ENCODE measurements at places on chromosomes 7 and 10.

GRCh38 chr10:43479275-43479674 is 42.4 kb downstream of the ZNF487 start:
- DNase-seq: no peak

GRCh38 chr10:17115683-17116082 is 13.9 kb downstream of the CUBN start:
- DNase-seq: peak; percentile 6

GRCh38 chr10:89503652-89504370 is 31.6 kb downstream of the SLC16A12 start:
- no peak for DNase-seq

DNA sequence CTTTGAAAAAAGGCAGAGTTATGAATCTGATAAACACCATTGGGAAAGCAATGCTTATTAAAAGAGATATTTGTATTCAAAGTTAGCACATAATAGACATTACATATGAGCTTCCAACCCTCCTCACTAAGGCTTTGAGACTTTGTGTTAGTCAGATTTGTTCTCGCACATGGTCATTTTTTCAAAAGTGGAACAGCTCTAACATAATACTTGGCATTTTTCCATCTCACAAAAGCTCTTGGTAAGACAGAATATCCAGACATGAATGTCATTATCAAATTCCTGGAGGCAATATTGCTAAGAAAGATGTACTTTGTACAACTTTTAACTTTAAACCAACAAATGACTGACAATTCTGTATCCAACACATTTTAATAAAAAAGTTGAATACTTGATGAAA is 292.4 kb upstream of the SMIM30 start:
- no peak for DNase-seq

DNA sequence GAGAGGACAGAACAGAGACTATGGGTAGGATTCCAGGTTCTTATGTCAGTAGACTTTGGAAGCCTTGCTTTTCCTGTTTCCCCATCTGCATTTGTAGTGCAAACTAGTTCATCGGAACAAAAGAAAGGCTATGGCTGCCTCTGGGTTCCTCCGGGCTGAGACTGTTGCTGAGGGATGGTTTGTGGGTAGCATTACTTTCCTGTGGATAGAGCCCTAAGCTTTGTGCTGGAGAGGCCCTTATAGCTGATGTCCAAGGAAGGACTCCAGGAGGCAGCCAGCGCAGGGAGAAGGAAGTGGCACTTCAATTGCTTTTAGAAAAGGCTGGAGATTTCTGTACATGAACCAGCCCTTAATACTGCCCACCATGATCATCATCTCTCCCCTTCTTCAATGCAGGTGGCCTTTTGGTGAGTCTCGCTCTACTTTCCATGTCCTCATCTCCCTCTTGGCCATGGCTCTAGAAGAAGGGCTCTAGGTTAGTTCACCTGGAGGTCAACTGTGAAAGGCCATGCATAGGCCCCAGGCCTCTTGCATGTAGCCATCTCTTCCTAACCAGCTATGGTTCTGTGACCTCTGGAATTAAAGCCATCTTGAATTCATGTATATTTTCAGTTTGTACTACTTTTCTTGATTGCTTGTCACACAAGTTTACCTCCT is 15.4 kb downstream of the MXI1 start:
- DNase-seq: no peak

GRCh38 chr10:52801947-52802346 is 29.4 kb upstream of the MBL2 start:
- DNase-seq: no peak

GRCh38 chr10:6382081-6382480 is 179.3 kb downstream of the PFKFB3 start:
- DNase-seq: peak; percentile 95

DNA sequence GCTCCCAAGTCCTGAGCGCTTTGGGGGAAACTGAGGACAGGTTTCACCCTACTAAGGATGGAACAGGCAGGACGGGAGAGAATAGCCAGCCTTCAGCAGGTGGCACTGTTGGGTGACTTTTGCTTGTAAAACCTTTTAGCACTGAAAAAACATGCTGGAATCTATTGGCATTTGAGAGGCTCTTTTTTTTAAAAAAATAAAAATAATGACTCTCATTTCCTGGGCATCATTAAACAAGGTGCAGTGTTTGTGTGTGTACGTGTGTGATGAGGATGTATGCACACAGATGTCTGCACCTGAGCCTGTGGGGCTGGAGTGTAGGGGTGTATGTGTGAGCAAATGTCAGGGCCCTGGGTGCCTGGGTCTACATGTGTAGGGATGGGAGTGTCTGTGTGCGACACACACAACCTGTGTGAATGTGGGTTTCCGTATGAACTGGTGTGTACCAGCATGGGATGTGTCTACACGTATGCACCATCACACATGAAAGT is 177.9 kb downstream of the RPS24 start:
- peak; percentile 70 for DNase-seq

DNA sequence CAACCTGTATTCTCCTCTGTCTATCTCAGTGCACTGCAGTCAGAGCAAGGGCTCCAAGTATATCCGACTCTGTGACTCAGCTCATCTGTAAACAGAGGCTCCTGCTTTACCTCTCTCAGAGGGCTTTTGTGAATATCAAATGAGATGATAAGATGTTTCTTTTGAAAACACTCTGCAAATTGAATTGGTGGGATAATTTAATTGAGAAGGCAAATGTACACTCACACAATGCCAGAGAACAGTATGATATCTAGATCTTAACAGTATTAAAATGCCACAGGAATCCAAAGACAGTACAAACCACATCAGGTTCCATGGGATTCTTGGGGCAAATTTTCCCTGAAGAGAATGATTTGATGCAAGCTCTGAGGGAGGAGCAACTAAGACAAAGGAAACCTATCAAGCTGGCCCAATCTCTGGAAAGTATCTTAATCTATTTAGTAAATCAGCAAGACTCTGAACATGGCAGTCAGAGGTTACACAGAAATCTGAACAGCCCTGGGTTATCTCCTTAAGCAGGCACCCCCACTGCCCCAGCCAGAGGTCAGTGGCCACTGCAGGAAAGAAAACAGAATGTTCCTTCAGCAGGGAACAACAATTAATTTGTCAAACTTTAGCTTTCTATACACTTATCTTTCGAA is 45.9 kb downstream of the DOCK4 start:
- DNase-seq: peak; percentile 31

DNA sequence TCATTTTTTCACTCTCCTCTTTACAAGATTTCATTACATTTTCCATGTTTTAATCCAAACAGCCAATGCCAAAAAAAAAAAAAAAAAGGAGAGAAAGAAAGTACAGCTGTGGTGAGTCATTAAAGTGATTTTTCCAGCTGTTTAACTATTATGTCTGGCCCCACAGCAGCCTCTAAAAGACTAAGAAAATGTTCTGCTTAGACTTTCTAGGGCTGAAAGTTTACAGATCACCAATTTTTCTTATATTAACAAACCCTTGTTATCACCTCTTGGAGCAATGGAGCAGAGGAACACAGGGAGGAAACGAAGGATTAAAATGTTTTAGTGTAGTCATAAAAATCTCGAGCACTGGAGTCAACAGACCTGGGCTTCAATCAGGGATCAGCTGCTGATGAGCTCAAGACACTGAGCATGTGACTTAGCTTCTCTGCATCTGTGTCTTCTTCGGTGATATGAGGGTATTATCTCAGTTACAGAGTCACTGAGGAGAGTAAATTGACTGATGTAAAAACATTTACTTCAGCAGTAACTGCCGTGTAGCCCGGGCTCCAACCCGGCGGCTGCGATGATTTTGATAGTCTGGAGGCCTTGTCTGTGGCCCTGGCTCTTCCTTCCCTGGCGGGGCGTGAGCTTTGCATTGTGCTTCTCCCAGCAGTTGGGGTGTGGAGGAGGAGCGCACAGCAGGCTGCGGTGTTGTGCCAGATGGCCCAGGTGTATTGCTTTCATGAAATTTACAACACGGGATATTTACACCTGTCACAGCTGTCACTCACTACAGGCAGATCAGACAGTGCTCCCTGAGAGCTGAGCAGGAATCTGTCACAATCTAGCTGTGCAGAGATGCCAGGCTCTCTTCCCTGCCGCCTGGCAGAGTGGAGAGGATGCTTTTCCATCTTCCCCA is 298.3 kb upstream of the FZD8 start:
- DNase-seq: no peak

DNA sequence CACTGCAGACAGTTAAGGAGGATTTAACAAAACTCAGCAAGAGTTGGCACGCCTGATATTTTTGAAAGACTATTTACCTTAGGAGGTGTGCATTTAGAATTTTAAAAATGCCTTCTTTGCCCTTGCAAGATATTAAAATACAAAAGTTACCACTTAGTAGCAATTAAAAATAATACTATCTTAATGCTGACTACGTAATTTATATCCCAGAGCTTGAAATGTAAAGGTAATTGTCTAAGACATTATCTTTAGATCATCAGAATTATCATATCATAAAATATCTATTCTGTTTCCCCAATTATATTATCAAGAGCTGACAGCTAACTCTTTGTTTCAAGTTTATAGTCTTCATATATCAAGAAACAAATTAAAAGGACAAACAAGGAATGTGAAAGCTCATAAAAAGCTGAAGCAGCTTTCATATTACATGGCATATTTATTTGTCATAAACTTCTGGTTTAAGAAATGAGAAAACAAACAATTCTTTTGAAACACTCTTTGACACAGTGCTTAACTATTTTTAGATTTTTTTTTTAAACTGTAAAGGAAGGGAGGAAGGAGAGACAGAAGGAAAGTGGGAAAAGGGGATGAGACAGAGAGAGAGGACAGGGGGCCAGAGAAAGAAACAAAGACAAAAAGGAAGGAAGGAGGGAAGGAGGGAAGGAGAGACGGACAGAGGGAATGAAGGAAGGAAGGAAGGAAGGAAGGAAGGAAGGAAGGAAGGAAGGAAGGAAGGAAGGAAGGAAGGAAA is 73.5 kb downstream of the RTKN2 start:
- DNase-seq: no peak

GRCh38 chr7:87886875-87887274 is 10.6 kb downstream of the DBF4 start:
- DNase-seq: peak; percentile 52

DNA sequence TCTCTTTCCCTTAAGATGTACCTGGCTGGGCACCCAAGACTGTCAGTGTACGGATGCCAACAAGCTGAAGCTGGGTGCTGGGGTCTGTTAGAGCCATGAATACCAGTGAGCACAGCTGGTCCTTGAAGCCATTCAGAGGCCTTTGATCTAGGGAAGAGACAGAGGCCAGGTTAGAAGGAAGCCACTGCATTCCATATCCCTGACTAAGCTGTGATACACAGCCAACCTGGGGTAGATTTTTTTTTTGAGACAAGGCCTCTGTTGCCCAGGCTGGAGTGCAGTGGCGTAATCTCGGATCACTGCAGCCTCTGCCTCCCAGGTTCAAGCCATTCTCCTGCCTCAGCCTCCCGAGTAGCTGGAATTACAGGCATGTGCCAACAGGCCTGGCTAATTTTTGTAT is 20.8 kb downstream of the ZDHHC16 start:
- no peak for DNase-seq

GRCh38 chr10:62284221-62284620 is 15.6 kb upstream of the RTKN2 start:
- no peak for DNase-seq

GRCh38 chr7:142808802-142809583 is 38.2 kb downstream of the PRSS2 start:
- DNase-seq: no peak

- no peak for DNase-seq
Measured at GRCh38 chr10:110836706-110837105, 35.0 kb upstream of the PDCD4 start.

- peak; percentile 63 for DNase-seq
Measured at GRCh38 chr7:120404042-120404441, 131.1 kb downstream of the KCND2 start.

- DNase-seq: no peak
Measured at GRCh38 chr7:39721345-39721744, 98.0 kb downstream of the RALA start.

- no peak for DNase-seq
Measured at GRCh38 chr10:97719602-97720001, 6.1 kb downstream of the MARVELD1 start.

DNA sequence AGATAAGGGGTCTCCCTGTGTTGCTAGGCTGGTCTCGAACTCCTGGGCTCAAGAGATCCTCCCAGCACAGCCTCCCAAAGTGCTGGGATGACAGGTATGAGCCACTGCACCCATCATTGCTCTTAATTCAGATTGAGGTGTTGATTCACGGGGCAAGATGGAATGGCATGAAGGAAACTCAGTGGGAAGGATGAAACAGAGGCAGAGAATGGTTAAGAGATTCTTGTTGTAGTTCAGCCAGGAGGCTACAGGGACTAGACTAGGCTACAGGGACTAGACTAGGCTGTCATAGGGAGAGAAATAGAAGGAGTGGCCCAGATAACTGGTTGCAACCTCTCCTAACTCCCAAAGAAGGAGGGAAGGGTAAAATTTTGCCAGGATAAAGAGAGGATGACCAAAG is 48.0 kb downstream of the THNSL1 start:
- DNase-seq: no peak

GRCh38 chr10:97124211-97124610 is 61.5 kb downstream of the SLIT1 start:
- DNase-seq: no peak

DNA sequence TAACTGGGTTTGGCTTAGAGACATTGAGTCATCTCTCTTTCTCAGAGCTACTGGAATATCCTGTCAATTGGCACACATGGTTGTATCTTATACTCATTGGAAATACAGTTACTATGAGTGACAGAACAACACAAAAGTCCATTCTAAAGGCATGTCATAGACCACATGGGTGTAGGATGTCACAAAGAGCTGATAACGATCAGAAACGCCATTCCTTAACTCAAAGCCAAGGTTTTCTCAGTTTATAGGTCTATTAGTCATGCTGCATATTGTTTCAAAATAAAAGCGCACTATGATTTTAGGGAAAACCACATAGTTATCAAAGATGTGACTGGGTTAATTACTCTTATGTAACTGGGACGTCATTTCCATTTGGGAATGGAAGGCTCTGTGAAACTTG is 147.2 kb upstream of the FAM171A1 start:
- DNase-seq: no peak

DNA sequence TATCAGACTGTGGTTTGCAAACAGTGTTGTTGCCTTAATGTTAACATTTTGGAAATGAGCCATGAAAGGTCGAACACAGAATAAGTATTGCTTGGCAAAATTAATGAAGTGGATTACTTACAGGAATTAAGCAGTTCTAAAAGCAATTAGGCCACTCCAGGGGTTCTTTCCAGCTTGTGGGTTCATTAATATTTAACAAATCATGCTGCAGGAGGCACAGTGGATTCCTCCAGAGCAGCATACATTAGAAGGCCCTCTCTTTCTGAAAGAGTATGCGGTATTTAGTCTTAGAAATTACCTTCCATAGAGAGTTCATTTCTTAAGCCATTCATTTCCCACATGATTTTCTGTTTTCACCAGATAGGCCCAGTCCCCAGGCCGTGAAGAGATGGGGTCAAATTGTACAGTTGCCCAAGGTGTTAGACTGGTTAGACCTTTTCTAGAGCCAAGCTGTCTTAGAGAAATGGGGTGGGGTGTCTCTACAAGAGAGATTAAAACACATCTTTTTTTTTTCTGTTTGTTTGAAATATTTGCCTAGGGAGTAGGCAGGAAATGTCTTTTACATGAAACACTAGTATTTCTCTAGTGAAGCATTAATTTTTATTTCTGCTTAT is 40.0 kb upstream of the AGR3 start:
- no peak for DNase-seq

Data from lung microvascular endothelial cell (primary cell).